ENCODE measurements at places on chromosomes 1 and 21. TPM values are rescaled to one million over a fixed set of nuclear protein-coding genes. Genes with fewer than 3 reads are reported as not detected.

Gene RHOU
- total RNA-seq, result 4.2 TPM

Gene ANKRD65
- total RNA-seq, result 1.8 TPM

Gene CHAF1B
- total RNA-seq, result 0.54 TPM

Gene DYRK3
- 23.6 TPM for total RNA-seq

Gene GRHL3
- total RNA-seq, result not detected

Gene FCGR1A
- total RNA-seq, result 0.46 TPM

Gene TMCC2
- 1.3 TPM for total RNA-seq

Gene TEX35
- 0.40 TPM for total RNA-seq

Gene B3GALT5
- total RNA-seq, result 0.03 TPM

Gene LENEP
- not detected for total RNA-seq

Gene CNN3
- 49.4 TPM for total RNA-seq

Gene NUDT4B
- total RNA-seq, result 0.38 TPM

Gene TIPRL
- total RNA-seq, result 23.6 TPM

Gene METTL18
- total RNA-seq, result 5.4 TPM

Gene CASQ1
- total RNA-seq, result 12.6 TPM

Gene CERS2
- total RNA-seq, result 82.5 TPM

Gene C1orf210
- total RNA-seq, result not detected

Gene GJA5
- 8.1 TPM for total RNA-seq

Gene CD101
- total RNA-seq, result 1.0 TPM

Gene TRIM46
- total RNA-seq, result 0.08 TPM

Gene TRIM17
- 0.32 TPM for total RNA-seq
